Hematopoietic multipotent progenitor cell (in vitro differentiated cells): ENCODE measurements at places on chromosomes 6 and 20.
A peak's percentile ranks its signal among the peaks of the same experiment; 100 is the strongest.

GRCh38 chr6:166419717-166420116, 37.0 kb upstream of the MPC1 start:
- DNase-seq = no peak

GRCh38 chr6:16437095-16437494, 198.7 kb downstream of the GMPR start:
- no peak for DNase-seq

DNA sequence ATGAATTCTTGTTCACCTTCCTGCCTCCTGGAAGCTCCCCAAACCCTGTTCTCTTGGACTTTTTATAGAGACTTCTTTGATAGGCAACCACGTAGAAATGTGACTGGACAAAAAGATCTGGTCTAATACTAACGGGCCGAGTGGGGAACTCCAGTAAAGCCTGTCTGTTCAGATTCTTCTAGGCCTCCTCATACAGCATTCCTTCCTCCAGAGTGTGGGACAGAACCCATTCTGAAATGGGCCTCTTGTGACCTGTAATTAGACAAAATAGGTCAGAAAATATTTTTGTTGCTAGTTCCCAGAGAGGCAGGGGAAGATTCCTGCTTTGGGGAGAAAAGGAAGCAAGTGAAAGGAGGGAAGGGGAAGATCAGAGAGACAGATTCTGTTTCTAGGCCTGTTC, 374.3 kb downstream of the CDH26 start:
- DNase-seq = no peak

GRCh38 chr6:38522322-38522721, 117.4 kb downstream of the BTBD9 start:
- DNase-seq = no peak

DNA sequence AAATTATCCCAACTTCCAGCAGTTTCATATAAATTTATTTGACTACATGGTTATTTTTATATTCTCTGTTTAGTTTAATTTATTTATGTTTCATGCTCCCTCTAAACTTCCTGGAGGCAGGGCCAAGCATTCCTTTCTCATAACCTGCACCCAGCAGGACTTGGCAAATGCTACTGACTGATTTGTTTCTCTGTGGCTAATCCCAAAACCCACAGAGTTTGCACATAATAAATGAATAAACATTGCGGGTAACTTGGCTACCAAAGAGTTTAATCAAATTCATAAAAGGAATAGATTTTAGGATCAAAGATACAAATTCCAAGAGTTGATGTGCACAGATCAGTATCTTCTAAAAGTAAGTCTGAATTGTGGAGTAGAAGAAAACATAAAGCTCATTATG, 239.5 kb downstream of the SLC35F1 start:
- no peak for DNase-seq

- DNase-seq = no peak
Measured at GRCh38 chr20:62724692-62725595, 16.3 kb downstream of the NTSR1 start.

- peak; percentile 90 for DNase-seq
Measured at GRCh38 chr6:56542364-56543331, 100.0 kb downstream of the DST start.

GRCh38 chr6:52598123-52598823, 21.4 kb upstream of the TRAM2 start:
- DNase-seq = peak; percentile 87

GRCh38 chr6:110180228-110181008, at the start of gene CDC40:
Gene CDC40 (plus strand): TSS chr6:110180427. CDS start chr6:110180445, 18 bp downstream.
- no peak for DNase-seq

- no peak for DNase-seq
Measured at GRCh38 chr20:36331209-36331608, 25.1 kb downstream of the DLGAP4 start.

DNA sequence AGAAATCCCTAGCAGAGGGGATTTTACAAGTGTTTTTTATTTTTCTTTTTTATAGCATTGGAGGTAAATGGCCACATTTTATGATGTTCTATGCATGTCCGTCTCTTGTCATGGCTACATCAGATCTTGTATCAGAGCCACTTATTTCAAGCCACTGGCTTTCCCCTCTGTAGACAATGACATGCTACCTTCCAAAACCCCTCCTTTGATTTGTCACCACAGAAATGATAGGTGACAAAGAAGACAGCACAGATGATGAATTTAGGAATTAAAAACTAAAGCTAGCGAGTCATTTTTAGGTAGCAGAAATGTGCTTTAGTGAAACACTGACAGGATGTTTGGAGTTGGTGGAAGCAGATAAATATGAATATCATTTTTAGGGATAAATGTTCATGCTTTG, 20.8 kb downstream of the PLCB1 start:
- DNase-seq = no peak

- DNase-seq = no peak
Measured at GRCh38 chr6:128240024-128240428, 280.4 kb downstream of the PTPRK start.

DNA sequence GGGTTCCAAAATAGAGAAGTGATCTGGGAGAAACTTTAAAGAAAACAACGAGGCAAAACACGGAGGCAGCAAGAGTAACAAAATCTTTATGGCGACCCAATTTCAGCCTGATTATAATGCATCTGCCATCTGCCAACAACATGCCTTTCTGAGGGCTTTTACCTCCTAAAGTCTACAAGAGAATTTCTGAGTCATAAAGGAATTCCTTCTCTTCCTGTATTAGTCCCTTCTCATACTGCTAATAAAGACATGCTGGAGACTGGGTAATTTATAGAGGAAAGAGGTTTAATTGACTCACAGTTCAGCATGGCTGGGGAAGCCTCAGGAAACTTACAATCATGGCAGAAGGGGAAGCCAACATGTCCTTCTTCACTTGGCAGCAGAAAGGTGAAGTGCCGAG, 226.6 kb downstream of the HACE1 start:
- no peak for DNase-seq

DNA sequence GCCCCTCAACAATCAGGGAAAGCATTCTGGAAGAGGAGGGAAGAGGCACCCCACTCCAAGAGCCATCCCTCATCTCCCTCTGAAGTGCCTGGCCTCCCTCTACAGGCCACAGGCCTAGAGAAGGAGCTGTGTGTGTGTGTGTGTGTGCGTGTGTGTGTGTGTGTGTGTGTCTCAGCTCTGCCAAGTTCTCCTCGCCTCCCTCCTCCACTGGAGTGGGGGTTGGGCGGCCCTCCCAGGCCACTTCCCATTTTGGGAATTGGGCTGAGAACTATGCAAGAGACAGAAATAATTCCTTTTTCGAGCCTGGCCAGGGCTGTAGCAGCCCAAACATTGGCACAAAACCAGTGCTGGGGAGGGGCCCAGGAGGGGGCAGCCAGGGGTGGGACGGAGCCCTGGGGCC, 35.7 kb downstream of the KCNB1 start:
- DNase-seq = no peak

DNA sequence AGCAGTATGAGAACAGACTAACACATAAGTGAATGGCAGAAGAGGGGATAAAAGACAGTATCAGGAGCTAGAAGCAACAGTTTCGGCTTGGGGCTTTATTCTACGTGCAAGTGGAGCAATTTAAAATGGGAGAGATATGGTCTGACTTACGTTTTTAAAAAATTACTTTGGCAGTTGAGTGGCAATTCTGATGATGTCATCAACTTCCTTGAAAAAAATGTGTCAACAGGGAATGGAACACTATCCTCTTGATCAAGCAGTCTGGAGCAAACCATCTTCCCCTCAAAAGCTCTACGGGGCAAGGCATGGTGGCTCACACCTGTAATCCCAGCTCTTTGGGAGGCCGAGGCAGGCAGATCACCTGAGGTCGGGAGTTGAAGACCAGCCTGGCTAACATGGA, 24.1 kb downstream of the PTPRT start:
- DNase-seq = no peak

DNA sequence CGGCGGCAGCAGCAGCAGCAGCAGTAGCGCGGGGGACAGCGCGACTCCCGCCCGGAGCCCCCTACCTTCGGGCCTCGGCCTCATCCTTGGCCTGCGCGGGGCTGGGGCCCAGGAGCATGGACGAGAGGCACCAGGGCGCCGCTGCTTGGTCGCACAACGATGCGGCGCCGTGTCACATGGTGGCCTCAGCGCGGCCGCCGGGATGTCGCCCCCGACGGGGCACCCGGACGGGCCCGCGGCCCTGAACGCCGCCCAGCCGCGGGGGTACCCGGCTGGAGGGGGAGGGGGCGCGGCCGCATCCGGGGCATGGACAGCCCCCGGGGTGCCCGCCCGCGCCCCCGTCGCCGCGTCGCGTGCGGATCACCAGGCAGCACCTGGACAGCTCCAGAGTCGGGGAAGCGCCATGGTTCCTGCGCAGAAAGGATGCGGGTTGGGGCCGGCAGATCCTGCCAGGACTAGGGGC, 57.1 kb downstream of the CDH22 start:
- DNase-seq = no peak

DNA sequence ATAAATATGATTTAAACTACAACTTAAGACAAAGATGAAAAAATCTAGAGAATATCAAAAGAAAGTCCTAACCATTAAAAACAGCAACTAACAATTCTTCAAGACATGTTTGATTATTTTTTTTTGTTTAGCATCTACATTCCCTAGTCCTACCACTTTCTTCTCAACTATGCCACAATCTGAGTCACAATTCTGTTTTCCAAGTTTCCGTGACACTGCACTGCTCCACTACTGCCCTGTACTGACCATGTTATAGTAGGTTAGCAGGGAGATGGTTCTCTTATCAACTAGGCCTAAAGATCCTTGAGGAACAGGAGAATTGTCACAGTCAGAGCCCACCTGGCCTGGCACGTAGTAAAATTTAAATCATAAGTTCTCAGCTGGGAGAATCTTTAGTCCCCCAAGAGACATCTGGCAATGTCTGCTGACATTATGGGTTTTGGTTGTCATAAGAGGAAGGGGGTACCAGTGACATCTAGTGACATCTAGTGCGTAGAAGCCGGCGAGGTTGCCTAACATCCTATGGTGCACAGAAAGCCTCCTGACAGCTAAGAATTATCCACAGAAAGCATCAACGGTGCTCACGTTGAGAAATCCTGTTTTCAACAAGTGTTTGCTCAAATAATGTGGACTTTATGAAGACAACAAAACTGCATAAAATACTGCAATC, 100.5 kb downstream of the PDE10A start:
- no peak for DNase-seq

DNA sequence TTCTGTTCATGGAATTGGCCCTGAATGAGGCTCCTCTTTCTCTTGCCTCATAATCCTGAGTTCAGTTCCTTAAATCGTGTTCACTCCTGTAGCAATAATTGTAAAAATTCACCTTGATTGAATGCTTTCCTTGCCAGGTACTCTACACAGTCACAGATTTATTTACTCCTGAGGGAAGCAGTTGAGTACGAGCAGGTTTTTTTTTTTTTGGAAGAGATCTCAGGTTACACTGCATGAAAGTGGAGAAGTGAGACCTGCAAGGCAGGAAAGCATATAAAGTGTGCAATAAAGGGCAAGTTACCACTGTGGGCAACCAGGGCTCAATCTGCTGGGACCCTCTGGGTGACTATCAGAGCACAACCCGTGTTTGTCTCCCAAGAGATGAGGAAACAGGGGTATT, 93.0 kb upstream of the DOK5 start:
- no peak for DNase-seq

DNA sequence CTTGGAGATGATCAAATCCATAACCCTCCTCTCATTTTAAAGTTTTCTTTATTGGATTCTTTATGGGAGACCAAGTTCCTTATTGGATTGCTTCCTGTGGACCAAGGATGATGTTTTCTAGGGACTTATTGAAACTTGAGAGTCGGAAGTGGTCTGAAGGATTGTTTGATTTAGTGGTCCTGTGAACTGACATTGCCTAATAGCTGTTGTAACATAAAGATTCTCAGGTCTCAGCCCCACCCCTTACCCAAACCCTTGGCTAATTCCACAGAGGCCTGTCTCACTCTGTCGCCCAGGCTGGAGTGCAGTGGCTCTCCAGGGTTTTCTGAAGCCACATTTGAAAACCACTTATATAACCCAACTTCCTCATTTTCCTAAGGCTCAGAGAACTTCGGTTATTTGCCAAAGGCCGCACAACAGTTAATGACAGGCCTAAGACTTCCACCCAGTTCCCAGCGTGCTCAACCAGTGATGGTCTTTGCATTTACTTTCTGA, 77.0 kb downstream of the ATXN1 start:
- DNase-seq = peak; percentile 83

DNA sequence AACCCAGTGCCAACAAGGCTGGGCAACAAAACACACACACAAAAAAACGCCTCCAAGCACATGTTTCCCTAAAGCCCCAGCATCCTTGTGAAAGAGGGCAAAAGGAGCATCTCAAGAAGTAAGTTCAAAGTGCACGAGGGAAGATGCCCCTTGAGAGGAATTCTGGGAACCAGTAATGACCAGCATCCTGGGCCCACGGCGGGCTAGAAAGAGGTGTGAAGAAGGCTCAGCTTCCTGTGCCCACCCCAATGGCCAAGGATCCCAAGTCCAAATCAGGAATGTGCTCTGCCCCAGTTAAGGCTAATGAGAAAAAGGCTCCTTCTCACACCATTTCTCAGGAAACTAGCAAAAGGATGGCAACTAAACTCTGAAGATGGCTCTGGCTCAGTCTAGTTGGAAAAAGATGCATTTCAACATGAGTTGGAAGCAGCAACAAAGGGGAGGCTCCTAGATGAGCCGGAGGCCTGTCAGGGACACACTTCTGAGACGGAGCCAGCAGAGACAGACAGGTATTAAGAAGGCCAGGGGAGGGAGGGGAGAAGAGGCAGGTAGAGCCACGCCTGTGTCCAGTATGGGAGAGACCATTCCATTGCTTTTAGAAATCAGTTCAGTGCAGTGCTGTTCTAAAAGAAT, 3.2 kb downstream of the RIMS4 start:
- DNase-seq = no peak

DNA sequence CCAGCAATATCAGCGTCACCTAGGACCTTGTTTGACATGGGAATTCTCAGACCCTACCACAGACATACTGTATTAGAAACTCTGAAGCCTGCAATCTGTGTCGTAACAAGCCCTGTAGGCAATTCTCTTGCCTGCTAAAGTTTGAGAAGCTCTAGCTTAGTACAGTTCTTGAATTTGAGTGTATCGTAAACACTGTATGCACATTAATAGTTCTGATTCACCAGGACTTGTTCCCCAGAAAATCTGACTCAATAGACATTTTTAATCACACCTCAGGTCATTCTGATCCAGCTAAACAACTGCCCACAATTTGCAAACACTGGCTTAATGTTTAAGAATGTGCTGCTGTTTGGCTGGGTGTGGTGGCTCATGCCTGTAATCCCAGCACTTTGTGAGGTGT, 414.3 kb downstream of the TFAP2A start:
- DNase-seq = no peak

DNA sequence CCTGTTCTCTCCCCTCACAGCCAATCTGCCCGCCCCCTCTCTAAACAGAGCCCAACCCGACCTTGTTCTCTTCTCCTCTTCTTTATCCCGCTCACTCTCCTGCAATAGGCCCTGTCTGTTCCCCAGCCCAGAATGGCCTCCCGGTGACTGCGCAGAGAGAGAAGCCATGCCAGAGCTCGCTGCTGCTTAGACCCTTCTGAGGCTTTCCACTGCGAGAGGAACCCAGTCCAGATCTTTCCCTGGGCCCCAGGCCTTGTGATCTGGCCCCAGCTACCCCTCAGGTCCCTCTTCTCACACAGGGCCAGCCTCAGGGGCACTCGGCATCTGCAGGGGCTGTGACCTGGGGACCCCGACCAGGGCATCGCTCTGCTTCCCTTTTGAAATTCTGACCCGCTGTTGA, 58.1 kb downstream of the TMEM242 start:
- DNase-seq = no peak
